ENCODE measurements at places on chromosomes 12 and 14.

- DNase-seq, result no peak
Measured at GRCh38 chr12:118061873-118062843, 1.2 kb upstream of the WSB2 start.

- DNase-seq, result no peak
Measured at GRCh38 chr12:67006610-67007009, 262.5 kb upstream of the CAND1 start.

- DNase-seq, result no peak
Measured at GRCh38 chr12:115450710-115451109, 766.7 kb upstream of the TBX3 start.

GRCh38 chr12:122422730-122423257 lies 325 bp upstream of the CLIP1 start:
- no peak for DNase-seq

GRCh38 chr14:95147597-95147996 lies 9.7 kb downstream of the DICER1 start:
- DNase-seq, result no peak

GRCh38 chr14:51979088-51979709 lies 10.1 kb upstream of the RTRAF start:
- peak; percentile 39 for DNase-seq

DNA sequence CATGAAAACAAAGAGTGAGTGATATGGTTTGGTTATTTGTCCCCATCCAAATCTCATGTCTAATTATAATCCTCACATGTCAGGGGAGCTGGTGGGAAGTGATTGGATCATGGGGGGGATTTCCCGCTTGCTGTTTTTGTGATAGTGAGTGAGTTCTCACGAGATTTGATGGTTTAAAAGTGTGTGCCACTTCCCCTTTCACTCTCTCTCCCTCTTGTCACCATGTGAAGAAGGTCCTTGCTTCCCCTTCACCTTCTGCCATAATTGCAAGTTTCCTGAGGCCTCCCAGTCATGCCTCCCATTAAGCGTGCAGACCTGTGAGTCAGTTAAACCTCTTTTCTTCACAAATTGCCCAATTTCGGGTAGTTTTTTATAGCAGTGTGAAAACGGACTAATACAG lies 2.1 kb upstream of the ATXN7L3B start:
- DNase-seq, result no peak

DNA sequence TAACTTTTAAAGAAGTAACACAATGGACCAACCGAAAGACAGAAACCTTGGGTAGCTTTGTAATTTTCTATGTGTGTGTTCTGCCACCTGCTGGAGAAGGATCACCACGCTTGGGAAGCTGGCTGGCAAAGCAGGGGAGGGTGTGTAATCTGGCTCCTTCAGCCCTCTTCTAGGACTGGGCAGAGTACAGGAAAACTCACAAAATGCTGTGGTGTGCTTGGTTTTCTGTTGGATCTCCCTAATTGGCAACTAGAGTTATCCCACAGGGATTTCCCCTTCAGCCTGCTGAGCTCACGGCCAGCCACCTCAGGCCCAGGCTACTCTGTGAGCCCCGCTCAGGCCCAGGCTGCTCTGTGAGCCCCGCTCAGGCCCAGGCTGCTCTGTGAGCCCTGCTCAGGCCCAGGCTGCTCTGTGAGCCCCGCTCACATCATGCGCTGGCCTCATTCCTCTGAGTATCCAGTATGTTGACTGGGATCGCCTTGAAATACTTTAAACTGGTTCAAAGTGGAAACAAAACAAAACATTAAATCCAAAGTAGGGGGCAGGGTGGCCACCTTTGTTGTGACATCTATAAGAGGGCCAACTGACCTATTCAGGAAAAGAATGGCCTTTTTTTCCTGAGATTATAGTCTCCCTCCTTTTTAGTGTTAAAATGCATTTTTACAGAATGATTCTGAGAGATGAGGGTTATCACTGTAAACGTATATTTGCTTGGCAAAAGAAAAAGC lies 52.0 kb upstream of the RNU6-8 start:
- peak; percentile 31 for DNase-seq

DNA sequence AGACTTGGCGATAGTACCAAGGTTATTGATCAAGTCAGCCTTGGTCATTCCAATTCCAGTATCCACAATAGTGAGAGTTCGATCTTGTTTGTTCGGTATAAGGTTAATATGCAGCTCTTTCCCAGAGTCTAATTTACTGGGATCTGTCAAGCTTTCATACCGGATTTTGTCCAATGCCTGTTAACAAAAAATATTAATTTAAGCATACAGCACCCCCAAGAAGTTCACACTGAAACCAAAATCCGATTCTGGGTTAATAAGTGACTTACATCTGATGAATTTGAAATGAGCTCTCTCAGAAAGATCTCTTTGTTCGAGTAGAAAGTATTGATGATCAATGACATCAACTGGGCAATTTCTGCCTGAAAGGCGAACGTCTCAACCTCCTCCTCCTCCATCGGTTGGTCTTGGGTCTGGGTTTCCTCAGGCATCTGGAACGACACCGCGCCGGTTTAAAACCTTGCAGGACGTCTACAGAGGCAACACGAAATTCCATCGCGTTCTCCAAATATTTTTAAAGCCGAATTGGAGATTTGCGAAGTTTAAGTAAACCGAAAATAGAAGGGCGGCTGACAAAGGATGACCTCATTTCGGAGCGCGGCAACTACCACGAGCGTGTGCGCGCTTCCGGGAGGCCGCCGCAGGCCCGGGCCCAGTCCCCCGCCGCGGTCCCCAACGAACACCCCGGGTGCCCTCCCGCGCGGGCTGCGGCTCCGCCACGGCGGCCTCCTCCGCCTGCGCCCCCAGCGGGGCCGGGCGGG lies 716 bp downstream of the HSP90AA1 start:
- DNase-seq, result no peak

- no peak for DNase-seq
Measured at GRCh38 chr14:36988568-36988967, 183.8 kb downstream of the SLC25A21 start.

- no peak for DNase-seq
Measured at GRCh38 chr12:108039794-108040193, 89.3 kb upstream of the WSCD2 start.

- DNase-seq, result no peak
Measured at GRCh38 chr12:16036073-16036472, 124.9 kb downstream of the DERA start.

- no peak for DNase-seq
Measured at GRCh38 chr12:13153180-13153579, 43.3 kb upstream of the EMP1 start.

- DNase-seq, result no peak
Measured at GRCh38 chr14:62158779-62159178, 396.6 kb downstream of the SNAPC1 start.

GRCh38 chr12:2256915-2257314 lies 204.1 kb downstream of the CACNA1C start:
- DNase-seq, result no peak

DNA sequence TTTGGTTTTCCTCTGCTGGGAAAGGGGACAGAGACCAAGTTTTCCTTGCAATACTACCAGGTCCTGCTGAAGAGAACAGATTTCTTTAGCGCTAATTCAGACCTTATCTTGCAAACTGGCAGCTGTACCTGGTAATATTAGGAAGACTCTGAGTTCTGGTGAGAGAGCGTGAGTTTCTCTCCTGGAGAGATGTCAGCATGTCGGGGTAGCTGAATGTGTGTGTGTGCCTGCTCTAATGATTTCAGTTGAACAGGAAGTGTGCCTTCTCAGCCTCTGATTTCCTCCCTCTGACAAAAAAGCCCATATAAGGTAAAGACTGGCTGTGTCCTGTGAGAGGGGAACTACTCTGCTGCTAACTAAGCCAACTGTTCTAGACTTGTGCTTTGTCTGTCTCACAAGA lies 10.3 kb upstream of the ERP27 start:
- no peak for DNase-seq

DNA sequence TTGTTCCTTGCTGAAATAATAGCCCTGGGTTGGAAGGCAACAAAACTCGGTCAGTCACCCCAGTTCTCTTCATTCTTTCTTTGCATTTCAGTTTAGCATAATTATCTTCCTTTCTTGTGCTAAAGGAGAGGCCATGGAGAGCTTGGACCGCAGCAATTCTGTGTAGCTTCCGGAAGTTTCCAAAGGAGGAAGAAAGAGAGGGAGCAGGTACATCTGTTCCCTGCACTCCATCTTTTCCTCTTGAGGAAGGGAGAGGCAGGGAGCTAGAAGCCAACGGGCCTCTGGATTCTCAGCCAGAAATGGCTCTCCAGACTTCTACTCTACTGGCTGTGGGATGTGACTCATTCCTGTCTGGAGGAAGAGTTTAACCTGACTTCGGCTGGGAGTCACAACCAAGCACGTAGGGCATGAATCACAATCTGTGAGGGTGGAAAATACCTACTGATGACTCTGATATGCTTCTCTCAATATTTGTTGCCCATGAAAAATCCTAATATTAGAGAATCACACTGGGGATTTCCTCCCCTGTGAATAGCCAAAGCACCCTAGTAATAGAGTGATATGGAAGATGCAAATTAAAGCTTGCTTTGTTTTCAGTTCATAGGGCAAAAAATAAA lies 17.0 kb downstream of the ANO6 start:
- no peak for DNase-seq

DNA sequence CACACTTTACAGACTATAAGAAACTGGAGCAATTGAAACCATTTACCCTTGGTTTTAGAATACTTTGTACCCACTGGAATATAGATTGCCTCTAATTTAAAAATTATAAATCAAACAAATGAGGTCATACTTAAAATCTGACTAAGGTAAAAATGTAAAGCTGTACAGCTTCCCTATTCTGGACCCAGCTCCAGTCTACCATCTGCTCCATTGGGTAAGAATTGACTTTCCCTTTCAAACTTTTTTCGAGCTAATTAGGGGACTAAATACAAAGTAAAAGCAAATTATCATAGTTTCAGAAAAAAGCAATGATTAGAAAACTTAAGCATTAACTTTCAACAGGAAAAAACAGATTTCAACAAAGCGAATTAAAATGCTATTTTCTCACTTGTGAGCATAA lies 4.3 kb downstream of the KRR1 start:
- no peak for DNase-seq

- DNase-seq, result no peak
Measured at GRCh38 chr12:77388445-77389265, 323.3 kb upstream of the E2F7 start.

DNA sequence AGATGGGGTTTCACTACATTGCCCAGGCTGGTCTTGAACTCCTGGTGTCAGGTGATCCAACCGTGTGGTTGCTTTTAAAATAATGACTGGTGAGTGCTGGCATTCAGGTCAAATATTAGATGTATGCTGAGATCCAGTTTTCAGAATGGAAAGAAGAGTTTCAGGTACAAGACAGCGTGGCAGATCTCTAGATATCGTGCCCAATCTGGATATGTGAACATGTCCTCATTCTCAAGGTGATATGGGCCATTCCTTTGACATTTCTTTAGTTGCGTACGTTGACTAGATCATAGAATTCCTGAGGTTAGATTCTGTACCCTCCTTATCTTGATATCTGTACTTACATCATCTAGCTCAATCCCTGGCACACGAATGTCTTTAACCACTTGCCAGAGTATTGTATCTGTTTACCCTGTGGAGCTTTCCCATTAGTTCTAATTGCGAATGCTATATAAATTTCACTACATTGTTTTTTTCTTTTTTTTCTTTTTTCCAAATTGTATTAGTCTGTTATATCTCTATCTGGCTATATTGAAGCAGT lies 80.2 kb downstream of the ANO6 start:
- DNase-seq, result no peak

DNA sequence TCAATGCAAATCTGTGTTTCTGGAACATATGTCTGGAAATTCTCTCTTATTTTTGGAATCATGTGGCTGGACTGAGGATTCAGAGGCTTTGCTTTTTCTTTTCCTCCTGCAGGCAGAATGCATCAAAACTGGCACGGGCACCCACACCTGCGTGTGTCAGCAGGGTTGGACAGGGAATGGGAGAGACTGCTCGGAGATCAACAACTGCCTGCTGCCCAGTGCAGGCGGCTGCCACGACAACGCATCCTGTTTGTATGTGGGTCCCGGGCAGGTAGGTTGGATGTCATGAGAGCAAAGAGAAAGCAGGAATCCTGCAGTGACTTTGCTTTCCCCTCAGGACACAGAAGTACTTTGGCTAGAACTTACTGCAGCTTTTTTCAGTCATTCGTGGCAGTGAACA lies 90.3 kb downstream of the STAB2 start:
- no peak for DNase-seq

GRCh38 chr14:55814873-55815272 lies 234.9 kb downstream of the KTN1 start:
- no peak for DNase-seq

DNA sequence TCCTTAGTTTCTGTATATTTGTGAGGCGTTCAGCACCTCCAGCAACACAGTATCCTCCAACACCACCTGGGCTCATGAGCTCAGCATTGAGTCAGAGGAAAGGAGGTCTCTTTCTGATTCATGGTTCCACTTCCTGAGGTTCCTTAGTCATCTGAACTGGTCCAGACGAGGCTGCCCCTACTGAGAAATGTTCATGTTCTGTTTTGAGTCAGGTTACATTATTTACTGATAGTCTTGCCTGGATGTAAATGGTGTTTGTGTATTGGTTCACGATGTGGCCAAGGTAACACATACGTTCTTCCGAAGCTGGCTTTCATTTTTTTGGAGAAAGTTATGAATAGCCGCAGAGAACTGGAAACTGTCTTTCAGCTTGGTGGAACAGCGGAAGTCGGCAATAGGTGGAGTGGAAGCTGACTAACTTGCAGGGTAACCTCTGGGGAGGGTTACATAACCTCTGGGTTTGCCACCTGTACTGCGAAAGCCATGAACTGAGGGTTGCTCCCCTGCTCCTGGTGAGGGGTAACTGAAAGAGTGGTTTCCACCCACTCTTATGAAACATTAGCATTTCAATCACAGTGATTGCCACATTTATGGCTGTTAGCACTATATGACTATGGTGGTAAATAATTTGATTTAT lies 42.2 kb upstream of the MANSC4 start:
- DNase-seq, result no peak

DNA sequence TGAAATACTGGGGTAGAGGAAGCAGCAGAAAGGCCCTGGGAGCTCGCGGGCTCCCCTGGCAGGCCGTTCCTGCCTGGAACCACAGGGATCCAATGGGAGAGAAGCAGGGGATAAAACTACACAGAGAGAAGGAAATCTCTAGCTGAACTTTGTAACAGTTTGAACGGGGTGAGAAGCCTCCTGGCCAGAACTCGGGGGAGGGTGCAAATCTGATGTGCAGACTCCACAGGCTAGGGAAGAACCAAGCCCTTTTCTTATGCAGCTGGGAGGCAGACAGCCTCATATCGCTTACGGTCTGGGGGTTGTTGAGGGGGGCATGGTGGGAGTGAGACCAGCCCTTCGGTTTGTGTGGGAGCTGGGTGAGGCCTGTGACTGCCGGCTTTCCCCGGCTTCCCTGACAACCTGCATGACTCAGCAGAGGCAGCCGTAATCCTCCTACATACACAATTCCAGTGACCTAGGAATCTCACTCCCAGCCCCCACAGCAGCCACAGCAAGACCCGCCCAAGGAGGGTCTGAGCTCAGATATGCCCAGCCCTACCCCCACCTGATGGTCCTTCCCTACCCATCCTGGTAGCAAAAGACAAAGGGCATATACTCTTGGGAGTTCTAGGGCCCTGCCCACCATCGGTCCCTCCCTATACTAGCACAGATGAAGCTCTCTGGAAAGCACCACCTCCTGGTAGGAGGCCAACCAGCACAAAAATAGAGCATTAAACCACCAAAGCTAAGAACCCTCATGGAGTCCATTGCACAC lies 143.0 kb downstream of the TMTC1 start:
- DNase-seq, result no peak

- no peak for DNase-seq
Measured at GRCh38 chr12:27564612-27565213, 40.7 kb downstream of the PPFIBP1 start.

GRCh38 chr12:12202747-12203146 lies 64.1 kb downstream of the LRP6 start:
- no peak for DNase-seq

- DNase-seq, result peak; percentile 22
Measured at GRCh38 chr12:117857632-117858612, 110.9 kb downstream of the KSR2 start.

- DNase-seq, result peak; percentile 53
Measured at GRCh38 chr12:96219700-96220206, 25.6 kb downstream of the ELK3 start.

Measured in NCI-H524 treated with DMSO at 0.1 percent for 48 hours (cell line).